ENCODE measurements at places on chromosomes 5 and 9.

DNA sequence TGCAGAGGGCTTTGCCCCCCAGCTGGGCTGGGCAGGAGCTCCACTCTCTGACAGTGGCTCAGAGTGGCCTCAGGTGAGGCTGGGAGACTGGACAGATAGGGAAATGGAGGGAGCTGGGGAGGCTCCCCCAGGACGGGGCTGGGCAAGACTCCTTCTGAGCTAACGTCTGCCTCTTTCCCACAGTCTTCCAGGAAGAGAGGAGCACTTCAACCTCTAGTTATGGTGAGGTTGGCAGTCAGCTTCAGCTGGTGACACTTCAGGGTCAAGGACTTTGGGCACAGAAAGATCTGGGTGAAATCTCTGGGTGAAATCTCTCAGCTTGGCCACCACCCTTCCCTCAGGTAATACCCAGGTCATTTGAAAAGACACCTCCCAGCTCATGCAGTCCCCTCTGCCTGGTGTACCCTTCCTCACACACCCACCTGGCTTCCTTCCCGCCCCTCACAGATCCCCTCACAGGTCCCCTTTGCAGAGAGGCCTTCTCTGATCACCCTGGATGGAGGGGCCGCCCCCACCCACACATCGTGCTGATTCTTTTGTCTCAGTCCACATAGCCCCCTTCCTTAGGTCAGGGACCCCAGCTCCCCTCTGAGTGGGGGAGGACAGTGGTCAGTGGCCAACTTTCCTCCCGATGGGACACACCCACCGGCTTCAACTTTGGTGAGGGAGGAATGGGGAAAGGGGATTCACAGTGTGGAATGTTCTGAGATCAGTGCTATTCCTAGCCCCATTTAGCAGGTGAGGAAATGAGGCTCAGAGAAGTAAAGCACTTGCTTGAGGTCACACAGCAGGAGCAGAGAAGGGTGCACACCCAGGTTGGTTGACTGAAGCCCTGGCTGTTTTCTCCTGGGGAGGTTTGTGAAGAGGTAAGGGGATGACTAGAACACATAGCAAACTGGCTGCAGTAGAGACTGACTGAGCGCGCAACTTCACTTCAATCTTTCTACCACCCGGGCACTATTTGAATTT lies 15.8 kb upstream of the NEURL1B start:
- DNase-seq: no peak

GRCh38 chr9:6049798-6050197 lies 34.4 kb upstream of the RANBP6 start:
- DNase-seq: no peak

DNA sequence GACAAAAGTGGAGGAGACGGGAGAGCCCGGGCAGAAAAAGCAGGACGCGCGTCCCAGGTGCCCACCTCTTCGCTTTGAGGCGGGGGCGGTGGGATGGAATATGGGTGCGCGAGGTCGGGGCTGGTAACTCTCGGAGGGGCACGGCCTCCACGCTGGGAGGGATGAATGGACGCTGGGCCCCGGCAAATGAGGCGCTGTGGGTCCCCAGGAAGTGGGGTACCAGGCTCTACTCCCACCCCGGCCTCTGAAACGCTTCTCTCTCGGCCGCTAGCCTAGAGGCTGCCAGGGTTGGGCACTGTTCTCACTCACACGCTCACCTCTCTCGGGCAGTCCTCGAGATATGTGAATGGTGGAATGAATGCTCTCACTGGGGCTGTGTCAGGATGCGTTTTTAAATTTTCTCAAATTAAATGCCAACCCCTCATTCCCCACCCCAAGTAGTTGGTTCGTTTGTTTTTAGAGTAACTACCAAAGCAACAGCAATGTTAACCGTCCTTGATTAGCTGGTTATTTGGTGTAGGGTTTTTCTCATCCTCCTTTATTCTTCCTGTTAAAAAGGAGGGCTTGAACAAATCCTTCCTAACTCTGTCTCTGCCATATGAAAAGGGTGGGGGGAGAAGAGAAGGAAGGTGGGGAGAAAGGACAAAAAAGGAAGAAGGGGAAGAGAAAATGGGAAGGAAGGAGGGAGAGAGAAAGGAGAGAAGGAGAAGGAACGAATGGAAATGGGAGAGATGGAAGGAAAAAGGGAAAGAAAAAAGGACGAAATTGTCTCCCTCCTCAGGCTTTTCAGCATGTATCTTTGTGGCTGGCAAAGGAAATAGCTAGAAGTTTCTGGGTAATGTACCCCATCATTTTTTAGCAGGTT lies 1.3 kb upstream of the EBF1 start:
- no peak for DNase-seq

- DNase-seq: peak; percentile 38
Measured at GRCh38 chr9:113548221-113549041, 84.9 kb downstream of the RGS3 start.

DNA sequence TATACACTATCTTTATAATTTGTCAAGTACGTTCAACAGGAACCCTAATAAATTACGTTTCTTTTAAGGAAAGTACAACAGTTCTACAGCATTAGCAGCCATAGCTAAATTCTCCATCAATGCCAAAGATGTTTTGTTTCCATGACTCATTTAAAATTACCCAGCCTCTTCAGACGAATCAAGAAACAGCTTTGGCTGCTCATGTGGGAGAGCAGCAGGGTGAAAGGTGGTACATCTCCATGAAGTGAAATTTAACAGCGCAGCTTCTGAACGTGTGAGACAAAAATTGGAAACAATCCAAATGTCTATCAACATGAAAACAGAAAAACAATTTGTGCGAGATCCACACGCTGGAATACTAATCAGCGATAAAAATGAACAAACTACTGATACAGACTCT lies 327.3 kb upstream of the CDH6 start:
- DNase-seq: no peak

GRCh38 chr9:21831841-21832509 lies 29.5 kb downstream of the MTAP start:
- DNase-seq: peak; percentile 81

GRCh38 chr9:34519321-34520020 lies 3.3 kb downstream of the ENHO start:
- no peak for DNase-seq

DNA sequence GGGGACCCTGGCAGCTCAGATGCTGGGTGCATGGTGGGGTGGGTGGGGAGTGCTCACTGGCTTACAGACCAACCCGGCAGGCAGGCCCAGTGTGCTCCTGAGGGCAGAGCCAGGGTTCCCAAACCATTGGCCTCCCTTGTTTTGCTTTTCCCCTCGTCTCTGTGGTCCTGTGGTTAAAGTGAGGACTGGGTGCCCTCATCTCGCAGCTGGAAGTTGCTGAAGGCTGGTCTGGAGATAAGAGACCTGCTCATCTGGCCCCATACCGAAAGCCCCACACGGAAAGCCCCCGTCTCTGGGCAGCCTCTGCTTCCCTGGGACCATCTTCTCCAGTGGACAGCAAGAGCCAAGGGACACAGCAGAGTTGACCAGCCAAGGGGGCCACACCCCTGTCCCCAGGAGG lies 9.8 kb upstream of the NACC2 start:
- DNase-seq: no peak

DNA sequence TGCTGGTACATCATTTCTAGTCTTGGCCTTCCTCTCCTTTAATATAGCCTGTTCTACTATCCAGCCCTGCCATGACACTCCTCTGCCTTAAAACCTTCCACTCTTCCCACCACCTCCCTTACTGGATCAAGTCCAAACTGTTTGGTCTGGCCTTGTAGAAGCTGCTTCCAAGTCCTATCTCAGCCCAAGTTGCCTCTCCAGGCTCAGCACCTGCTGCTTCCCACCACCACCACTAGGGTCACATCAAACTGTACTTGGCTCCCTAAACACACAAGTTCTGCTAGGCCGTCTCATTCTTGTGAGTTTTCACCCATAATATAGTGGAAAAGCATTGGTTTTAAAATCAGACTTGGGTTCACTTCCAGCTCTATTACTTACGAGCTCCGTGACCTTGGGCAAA lies 1.4 kb downstream of the NDUFA8 start:
- peak; percentile 40 for DNase-seq

DNA sequence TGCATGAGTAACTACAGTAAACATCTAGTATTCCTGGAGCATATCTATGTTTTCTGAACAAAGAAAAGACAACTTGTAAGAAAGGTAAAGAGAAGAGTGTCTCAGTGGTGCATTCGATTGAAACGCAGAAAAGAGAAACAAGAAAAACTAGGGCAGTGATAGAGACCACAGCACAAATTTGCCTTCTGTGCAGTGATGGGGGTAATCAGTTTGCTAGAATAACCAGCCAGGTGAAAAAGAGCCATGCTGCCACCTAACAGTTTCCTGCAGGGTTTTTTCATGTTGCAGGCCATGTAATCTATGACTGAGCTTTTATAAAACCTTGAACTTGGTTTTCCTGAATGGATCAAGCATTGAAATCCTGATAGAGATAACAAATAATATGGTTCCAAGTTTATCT lies 198.4 kb upstream of the MEF2C start:
- no peak for DNase-seq

GRCh38 chr9:108049026-108049607 lies 559.5 kb upstream of the KLF4 start:
- DNase-seq: peak; percentile 97

- no peak for DNase-seq
Measured at GRCh38 chr9:4443439-4443838, 46.8 kb upstream of the SLC1A1 start.

DNA sequence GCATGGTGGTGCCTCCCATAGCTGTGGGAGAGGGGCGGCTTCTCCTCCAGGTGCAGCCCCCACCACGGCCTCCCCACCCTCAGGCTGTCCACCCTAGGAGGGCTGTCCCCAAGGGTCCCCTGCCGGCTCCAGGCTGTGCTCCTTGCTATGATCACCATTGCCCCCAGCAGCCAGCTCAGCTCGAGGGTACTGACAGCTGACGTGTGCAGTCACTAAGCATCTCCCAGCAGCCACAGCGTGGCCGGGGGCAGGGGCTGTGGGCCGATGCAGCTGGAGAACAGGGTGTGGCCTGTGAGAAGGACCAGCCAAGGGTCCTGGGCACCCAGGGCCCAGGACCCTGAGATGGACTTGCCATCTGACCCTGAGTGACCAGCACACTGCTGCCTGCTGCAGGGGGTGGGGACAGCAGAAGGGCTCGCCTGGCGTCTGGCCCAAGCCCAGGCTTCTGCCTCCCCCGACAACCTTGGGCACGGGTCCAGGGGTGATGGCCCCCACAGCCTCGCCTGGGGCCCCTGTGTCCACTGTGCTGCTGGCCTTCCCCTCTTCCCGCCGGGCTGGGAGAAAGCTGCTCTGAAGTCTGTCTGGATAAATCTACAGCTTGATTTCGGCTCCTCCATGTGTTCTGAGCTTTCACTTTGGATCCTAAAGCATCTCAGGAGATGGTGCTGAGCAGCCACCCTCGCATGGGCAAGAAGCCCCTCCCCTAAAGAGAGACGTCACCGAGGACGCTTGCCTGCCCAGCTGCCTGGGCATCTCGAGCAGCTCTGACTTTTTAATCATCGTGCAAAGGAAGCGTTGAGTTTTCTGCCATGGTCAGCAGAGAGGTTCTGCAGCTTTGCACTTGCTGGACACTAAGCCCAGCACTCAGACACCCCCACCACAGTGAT lies 5.5 kb downstream of the KCNT1 start:
- no peak for DNase-seq

DNA sequence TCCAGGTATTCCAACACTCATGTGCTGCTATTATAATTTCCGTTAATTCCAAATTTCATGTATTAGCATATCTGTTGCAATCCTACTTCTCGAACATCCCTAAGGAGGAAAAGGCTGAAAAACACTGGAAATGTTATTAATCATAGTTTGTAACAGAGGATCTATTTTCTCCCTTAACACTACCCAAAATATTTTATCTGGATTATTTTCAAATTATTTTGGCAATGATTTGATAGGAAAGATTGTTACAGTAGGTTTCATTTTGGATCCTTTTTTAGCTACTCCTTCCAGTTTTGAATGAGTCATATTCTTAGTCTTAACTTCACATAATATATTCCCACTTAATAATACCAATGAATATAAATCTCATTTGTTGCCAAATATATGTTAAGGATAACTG lies 13.9 kb upstream of the NAA35 start:
- peak; percentile 24 for DNase-seq

- DNase-seq: peak; percentile 20
Measured at GRCh38 chr5:72402381-72402890, 82.3 kb downstream of the PTCD2 start.

DNA sequence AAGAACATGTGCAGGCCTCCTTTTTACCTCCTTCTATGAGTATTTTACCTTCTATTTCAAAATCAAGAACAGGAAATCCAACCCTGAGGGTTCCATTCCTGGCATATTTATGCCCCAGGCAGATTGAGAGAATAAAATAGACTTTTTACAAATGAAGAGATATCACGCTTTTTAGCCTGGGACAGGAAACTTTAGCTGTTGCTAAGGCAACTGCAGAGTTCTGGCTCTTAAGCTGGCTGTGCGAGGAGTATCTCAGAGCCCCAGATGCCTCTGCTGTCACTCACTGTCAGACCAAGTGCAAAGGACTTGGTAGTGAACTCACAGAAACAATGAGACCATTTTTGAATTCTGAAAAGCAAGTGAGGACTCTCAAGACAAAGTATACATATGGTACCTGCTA lies 69.5 kb upstream of the HSPB3 start:
- no peak for DNase-seq

DNA sequence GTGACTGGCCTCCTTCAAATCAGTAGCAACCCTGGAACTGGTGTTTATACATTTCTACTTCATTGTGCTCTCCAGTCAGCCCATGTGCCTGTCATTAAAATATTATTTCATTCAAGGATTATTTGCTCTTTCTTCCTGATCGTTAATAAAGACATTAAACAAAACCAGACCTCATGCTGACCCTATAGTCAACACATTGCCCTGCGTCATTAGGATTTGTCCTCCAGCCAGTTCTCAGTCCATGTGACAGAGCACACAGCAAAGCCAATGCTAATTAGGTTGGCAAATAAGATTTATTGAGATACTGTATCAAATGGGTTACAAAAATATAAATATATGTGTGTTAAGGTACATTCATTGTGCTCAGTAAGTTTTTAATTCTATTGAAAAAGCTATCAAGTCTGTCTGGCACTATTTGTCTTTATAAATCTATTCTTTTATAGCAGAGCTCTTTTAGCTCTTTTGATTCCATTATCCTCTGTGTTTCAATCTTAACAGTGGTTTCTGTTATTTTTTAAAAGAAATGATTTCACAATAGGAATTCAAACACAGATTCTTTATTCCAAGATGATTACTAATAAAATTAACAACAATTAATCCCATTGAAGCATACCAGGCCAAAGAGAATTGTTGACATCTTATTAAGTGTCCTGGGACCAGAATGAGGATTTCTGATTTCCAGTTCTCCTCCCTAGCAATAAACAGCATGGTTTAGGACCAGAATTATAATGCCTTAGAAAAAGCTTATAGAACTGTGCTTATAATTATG lies 209.4 kb upstream of the RGMB start:
- no peak for DNase-seq

- peak; percentile 42 for DNase-seq
Measured at GRCh38 chr5:16934677-16935153, 1.4 kb downstream of the MYO10 start.
